ENCODE measurements at places on chromosomes 13 and 19. TPM values are rescaled to one million over a fixed set of nuclear protein-coding genes. Genes with fewer than 3 reads are reported as not detected.
A peak's percentile ranks its signal among the peaks of the same experiment; 100 is the strongest.

DNA sequence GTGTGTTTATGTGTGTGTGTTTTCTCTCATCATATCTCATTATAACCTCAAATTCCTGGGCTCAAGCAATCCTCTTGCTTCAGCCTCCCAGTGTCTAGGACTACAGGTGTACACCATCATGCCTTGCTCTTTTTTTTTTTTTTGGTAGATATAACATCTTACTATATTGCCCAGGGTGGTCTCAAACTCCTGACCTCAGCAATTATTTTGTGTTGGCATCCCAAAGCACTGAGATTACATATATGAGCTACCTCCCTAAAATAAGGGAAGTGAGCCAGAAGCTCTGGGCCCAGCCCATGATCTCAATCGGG lies 448 bp upstream of the ZNF543 start:
- no peak for DNase-seq

GRCh38 chr13:107322228-107322627 lies 754.3 kb upstream of the ARGLU1 start:
- DNase-seq, result no peak

DNA sequence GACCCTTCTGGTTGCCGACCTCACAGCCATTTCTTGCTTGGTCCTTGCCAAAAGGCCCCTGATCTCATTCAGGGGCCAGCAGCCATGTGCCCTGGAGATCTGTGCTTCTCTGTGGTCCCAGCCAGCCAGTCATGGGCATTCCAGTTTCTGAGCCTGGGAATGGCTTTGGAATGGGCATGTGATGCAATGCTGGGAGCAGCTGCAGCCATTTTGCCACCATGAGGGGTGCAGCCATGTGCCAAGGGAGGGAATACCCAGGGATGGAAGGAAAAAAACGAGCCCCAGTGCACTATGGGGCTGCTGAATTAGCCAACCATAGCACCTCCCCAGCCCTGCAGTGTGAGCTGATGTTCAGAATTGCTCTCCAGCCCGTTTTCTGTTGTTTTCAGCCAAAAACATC lies 26.3 kb downstream of the F2RL3 start:
- DNase-seq, result no peak

DNA sequence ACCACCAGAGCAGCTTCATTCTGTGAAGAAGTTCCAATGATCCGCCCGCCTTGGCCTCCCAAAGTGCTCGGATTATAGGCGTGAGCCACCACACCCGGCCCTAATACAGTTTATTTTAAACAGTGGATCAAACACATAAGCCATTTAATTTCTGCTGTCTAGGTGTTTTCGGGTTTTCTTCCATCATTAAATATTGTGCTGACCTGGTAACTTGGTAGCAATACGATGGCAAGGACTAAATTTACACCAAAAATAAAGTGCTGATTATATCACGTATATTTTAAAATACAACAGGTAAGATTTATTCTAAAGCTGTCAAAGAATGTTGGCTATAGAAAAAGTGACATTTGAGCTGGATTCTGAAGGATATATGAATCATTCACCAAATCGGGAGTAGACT lies 1.3 kb downstream of the MED4 start:
- no peak for DNase-seq

DNA sequence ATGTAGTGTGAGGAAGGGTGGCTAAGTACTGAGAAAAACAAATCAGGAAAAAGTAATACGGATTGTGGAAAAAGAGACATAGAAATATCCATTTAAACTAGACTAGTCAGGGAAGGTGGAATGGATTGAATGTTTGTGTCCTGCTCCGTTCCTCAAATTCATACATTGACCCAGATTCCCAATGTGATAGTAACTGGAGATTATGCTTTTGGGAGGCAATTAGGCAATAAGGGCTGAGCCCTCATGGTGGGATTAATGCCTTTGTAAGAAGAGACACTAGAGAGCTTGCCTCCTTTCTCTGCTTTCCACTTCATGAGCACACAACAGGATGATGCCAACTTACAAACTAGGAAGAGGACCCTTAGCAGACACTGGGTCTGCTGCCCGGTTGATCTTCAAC lies 765.2 kb upstream of the GPC6 start:
- DNase-seq, result no peak

- DNase-seq, result no peak
These were observed 57.9 kb downstream of the RXFP2 start for GRCh38 chr13:31797154-31797775.

GRCh38 chr13:97914540-97914939 lies 38.9 kb upstream of the IPO5 start:
- DNase-seq, result no peak

GRCh38 chr13:60603049-60603448 lies 206.0 kb downstream of the TDRD3 start:
- no peak for DNase-seq

GRCh38 chr13:50082426-50083281 lies 67.4 kb downstream of the KCNRG start:
- DNase-seq, result peak; percentile 66

DNA sequence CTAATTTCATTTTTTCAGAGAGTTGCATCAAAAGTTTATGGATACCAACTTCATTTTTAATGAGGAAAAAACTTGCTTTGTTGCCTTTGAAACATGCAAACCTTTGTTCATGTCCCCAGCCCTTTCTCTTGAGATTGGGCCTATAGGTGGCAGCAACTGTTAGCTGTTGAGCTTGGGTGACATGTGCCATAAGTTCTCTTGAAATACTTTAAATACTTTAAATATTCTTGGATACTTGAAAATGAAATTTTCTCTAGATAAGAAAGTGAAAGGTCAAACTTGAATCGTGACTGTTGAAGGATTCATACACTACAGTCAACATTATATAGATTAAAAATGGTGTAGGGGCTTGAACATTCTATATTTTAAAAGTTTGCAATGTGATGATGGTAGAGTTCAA lies 294.9 kb downstream of the NDFIP2 start:
- no peak for DNase-seq

- no peak for DNase-seq
These were observed 99.6 kb downstream of the LIG4 start for GRCh38 chr13:108115738-108116137.

The C13orf42 gene
- 0.39 TPM for polyA plus RNA-seq

Data from right renal cortex interstitium (tissue), 3 donors.